ENCODE measurements at places on chromosomes 3 and 15.

DNA sequence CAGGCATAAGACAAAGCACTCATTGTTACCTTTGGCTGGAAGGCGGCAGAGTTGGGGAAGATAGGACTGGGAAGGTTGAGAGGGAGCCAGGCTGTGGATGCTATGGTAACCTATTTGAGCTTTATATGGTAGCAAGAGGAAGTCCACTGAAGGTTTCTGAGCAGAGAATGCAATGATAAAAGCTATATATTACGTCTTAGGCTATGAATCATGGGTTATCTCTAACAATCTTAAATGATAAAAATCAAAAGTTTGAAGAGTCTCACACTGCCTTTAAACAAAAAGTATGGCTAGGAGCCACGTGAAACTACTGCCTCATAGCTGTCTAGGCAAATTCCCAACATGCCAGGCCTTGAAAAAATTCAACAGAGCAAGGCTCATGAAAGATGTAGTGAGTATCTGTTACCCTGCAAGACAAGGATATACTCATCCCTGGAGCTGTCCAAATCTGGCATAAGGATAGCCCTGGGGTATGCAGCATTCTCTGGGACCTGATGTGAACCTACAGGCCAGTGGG, 4.1 kb downstream of the P3H2 start:
- DNase-seq = no peak

GRCh38 chr15:70741677-70742293, 21.6 kb downstream of the UACA start:
- peak; percentile 64 for DNase-seq

DNA sequence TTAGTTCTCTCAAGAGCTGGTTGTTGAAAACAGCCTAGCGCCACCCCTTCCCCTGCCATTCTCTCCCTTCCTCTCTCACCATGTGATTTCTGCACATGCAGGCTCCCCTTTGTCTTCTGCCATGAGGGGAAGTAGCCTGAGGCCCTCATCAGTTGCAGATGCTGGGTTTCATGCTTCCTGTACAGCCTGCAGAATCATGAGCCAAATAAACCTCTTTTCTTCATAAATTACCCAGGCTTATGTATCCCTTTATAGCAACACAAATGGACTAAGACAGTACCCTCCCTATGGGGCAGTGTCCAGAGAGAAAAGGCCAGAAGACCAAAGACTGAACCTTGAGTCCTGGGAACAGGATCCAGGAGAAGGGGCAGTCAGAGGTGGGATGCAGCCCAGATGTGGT, 54.7 kb downstream of the CLEC3B start:
- no peak for DNase-seq

- DNase-seq = no peak
Observed at GRCh38 chr3:73451301-73451944, 173.3 kb downstream of the PDZRN3 start.

- no peak for DNase-seq
Observed at GRCh38 chr3:171347301-171348039, 112.7 kb downstream of the TNIK start.

DNA sequence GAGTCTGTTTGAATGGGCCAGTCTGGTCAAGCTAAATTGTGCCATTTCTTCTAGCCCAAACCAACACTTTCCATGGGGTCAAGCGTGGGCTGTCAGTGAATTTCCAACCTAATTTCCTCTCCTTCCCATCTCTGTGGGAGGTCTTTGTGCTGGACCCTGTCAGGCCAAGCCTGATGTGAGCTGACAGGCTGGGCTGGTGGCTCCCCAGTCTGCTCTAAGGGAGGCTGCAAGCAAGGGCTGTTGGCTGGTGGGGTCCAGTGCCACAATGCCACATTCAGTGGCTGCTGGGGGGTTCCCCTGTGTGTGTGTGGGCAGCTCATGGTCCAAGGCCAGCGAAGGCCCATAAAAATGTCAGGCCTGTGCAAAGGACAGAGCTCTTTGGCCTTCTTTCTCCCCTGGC, 216.1 kb downstream of the OPA1 start:
- DNase-seq = no peak
